ENCODE measurements at places on chromosomes 16 and 17. TPM values are rescaled to one million over a fixed set of nuclear protein-coding genes. Genes with fewer than 3 reads are reported as not detected.

DNA sequence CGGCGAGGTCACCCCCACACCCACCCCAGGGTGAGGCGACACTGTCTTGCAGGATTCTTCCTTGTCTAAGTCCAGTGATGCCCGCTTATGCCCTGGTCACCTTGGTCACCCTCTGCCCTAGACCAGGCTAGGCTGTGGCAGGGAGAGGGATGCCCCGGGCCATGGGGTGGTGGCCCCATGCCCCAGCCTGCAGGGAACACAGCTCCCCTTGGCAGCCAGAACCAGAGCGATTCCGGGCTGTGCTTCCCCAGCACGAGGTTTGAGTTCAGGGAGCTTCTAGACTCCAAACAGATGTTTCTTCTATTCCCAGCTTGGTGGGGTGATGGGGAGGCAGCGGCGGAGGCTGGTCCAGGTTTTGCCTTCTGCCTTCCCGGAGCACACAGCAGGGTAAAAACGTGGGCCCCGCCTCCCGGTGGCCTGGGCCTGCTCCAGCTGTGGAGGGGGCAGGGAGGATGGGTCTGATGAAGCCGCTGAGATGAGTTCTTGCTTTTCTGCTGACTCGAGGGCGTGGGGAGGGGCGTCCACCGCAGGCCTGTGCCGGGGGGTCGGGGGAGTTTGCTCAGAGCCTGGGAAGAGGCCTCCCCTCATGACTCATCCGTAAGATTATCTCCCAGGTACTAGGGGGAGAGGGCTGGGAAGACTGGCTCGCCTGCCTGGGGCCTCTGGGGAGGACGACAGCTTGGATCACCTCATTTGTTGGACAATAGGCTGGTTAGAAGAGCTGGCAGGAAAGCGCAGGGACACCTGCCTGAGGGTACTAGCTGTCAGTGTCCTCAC lies 15.4 kb downstream of the SMTNL2 start:
- H3K36me3 ChIP-seq, result no peaks in the 10 kb centered on the region
- H3K4me1 ChIP-seq, result peaks cover 6% of the 10 kb centered on the region
- peak; percentile 82 for DNase-seq
- H3K4me3 ChIP-seq, result no peak overlapping the region
- peak overlapping the region; percentile 24 for H3K27ac ChIP-seq

- DNase-seq, result peak; percentile 44
- peaks cover 40% of the 10 kb centered on the region for H3K27me3 ChIP-seq
- H3K27ac ChIP-seq, result no peak overlapping the region
- H3K36me3 ChIP-seq, result no peaks in the 10 kb centered on the region
- no peak overlapping the region for H3K4me3 ChIP-seq
- H3K4me1 ChIP-seq, result peaks cover 31% of the 10 kb centered on the region
These were observed 34.9 kb downstream of the CD300LF start for GRCh38 chr17:74677558-74678466.

The CD300LF gene
- 0.50 TPM for polyA plus RNA-seq

The SMPD3 gene
- polyA plus RNA-seq, result 3.0 TPM

The CLEC18B gene
- polyA plus RNA-seq, result 1.1 TPM

The YBX2 gene
- polyA plus RNA-seq, result 1.7 TPM

The KRTAP1-5 gene
- polyA plus RNA-seq, result not detected

The XAF1 gene
- 20.5 TPM for polyA plus RNA-seq

DNA sequence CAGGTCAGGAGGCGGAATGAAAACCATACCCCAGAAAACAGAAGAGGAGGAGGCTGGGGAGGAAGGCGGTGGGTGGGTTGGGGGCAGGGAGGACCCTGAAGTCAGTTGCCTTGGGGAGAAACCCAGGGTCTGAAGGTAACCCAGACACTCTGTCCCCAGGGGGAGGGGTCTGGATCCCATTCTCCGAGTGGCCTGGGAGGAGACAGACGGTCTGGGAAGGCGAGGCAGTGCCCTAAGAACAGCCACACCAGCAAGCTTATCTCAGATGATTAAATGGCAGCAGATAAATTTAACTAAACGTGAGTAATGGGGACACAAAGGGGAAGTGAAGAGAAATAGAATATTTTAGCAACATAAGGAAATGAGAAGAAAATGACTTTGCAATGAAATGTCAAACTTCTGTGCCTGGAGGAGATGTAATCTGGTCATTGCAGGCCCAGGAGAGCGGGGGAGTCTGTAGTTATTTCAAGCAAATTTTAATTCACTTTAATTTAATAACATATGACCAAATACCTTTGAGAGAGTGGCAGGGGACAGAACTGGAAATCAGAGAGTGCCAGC lies 21.4 kb upstream of the ZFP90 start:
- H3K27me3 ChIP-seq, result no peaks in the 10 kb centered on the region
- no peaks in the 10 kb centered on the region for H3K36me3 ChIP-seq
- no peak overlapping the region for H3K4me3 ChIP-seq
- no peaks in the 10 kb centered on the region for H3K4me1 ChIP-seq

The PLCG2 gene
- 7.3 TPM for polyA plus RNA-seq

The DNAH3 gene
- polyA plus RNA-seq, result 3.2 TPM

- H3K27ac ChIP-seq, result no peak overlapping the region
- H3K36me3 ChIP-seq, result peaks cover 86% of the 10 kb centered on the region
- peak; percentile 79 for DNase-seq
These were observed 30.1 kb downstream of the VAC14 start for GRCh38 chr16:70770626-70771552.

The GRIN2A gene
- polyA plus RNA-seq, result 0.29 TPM

GRCh38 chr17:42679492-42680330 lies 1.9 kb downstream of the CCR10 start:
- H3K4me1 ChIP-seq, result peaks cover 50% of the 10 kb centered on the region
- H3K27ac ChIP-seq, result peak overlapping the region; percentile 92
- peak overlapping the region; percentile 17 for H3K4me3 ChIP-seq
- peak; percentile 96 for DNase-seq

DNA sequence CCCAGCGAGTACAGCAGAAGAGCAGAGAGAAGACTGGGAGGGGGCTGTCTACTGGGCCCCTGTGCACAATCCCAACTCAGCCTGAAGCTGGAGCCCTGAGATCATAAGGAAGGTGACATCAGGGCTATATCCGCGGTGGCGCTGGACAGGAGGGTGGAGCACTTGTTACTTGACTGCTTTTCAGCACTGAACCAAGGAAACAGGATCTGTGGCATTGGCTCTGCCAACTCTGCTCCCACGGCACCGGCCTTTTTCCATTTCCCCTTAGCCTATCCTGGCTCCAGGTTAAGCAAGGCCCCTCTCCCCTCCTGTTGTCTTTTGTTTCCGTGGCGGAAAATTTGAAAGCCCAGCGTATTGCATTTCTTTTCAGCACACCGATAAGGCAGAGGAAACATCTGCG lies 125.0 kb upstream of the IRX3 start:
- H3K27me3 ChIP-seq, result peaks cover 30% of the 10 kb centered on the region
- peaks cover 2% of the 10 kb centered on the region for H3K4me1 ChIP-seq
- no peak overlapping the region for H3K27ac ChIP-seq
- no peak overlapping the region for H3K4me3 ChIP-seq
- no peak for DNase-seq

The TBC1D26 gene
- polyA plus RNA-seq, result 0.68 TPM

DNA sequence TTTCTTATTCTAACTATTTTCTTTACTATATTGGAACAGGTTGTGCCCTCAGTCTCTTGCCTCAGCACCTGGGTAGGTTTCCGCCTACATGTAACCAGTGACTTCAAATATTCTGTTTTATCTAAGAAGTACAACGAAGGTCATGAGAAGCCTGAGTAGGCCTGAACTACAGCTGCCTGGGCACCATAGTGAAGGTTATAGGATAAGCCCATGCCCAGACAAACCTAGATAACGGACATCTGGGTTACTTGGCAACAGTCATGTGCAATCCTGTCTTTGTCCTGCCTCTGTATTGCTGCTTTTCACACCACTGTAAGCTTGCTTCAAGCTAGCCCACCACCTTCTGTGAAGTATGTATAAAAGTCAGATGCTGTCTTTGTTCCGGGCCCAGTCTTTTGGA lies 25.4 kb upstream of the ARL4D start:
- no peak overlapping the region for H3K27ac ChIP-seq
- H3K36me3 ChIP-seq, result no peaks in the 10 kb centered on the region
- peaks cover 28% of the 10 kb centered on the region for H3K4me1 ChIP-seq
- H3K27me3 ChIP-seq, result no peaks in the 10 kb centered on the region
- no peak overlapping the region for H3K4me3 ChIP-seq
- DNase-seq, result no peak

The NOTUM gene
- 40.3 TPM for polyA plus RNA-seq

DNA sequence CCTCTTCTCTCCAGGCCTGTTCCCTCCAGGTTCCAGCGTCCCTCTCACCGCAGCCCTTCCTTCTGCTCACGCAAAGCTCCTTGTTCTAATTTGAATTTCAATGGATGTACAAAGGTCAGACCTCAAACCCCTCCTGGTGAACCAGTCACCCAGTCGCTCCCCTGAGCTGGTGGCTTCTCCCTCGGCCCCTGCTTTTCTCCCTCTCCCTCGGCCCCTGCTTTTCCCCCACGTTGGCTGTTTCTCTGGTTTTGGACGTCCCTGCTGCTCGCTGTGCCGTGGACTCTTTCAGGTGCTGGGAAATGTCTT lies 8.6 kb upstream of the MSLN start:
- H3K4me1 ChIP-seq, result no peaks in the 10 kb centered on the region
- no peak for DNase-seq
- H3K27me3 ChIP-seq, result peaks cover 28% of the 10 kb centered on the region
- no peak overlapping the region for H3K27ac ChIP-seq

DNA sequence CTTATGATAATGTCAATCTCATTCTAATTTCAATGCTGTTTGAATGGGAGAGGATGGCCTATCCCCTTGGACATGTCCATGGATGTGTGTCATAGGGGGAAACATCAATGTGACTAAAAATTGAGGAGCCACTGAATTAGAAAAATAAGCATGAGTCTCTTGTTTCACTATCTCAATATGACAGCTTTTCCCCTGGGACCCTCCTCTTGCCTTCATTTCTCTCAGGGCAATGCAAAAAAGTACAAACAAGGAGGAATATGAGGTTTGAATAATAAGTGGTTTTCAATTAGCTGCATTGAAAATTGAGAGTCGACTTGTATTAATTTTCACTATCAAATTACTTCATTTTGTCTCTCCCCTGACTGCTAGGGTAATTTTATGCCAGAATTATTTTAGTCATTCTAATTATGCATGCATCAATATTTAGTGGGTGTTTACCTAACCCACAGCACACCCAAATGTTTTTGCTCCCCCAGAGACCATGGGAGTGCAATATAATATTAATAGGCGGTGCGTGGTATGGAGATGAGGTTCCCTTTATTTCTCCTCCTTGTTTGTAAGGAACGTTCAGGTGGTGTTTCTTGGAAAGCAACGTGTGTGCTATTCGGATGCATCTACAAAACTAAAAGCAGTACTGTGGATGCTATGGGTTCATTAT lies 6.8 kb upstream of the SDR42E1 start:
- no peaks in the 10 kb centered on the region for H3K27me3 ChIP-seq
- no peaks in the 10 kb centered on the region for H3K4me1 ChIP-seq
- H3K4me3 ChIP-seq, result no peak overlapping the region
- H3K36me3 ChIP-seq, result no peaks in the 10 kb centered on the region

The ERCC4 gene
- 19.2 TPM for polyA plus RNA-seq

The TBC1D3C gene
- not detected for polyA plus RNA-seq

DNA sequence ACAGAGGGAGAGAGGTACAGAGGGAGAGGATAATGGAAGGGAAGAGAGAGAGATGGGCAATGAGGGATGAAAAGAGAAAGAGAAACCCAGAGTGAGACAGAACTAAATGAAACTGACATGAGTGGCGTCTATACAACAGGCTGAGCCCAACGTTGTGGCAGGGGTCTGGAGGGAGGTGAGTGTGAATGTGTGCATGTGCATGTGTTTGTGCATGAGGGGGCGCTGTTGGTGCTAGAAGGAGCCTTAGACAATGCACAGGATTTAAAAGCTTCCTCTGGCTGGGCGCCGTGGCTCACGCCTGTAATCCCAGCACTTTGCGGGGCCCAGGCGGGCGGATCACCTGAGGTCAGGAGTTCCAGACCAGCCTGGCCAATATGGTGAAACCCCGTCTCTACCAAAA lies 454.8 kb upstream of the CDH11 start:
- no peak for DNase-seq
- no peaks in the 10 kb centered on the region for H3K4me1 ChIP-seq
- no peaks in the 10 kb centered on the region for H3K36me3 ChIP-seq
- H3K27ac ChIP-seq, result no peak overlapping the region
- no peak overlapping the region for H3K4me3 ChIP-seq
